ENCODE measurements at places on chromosomes 11 and 22.

DNA sequence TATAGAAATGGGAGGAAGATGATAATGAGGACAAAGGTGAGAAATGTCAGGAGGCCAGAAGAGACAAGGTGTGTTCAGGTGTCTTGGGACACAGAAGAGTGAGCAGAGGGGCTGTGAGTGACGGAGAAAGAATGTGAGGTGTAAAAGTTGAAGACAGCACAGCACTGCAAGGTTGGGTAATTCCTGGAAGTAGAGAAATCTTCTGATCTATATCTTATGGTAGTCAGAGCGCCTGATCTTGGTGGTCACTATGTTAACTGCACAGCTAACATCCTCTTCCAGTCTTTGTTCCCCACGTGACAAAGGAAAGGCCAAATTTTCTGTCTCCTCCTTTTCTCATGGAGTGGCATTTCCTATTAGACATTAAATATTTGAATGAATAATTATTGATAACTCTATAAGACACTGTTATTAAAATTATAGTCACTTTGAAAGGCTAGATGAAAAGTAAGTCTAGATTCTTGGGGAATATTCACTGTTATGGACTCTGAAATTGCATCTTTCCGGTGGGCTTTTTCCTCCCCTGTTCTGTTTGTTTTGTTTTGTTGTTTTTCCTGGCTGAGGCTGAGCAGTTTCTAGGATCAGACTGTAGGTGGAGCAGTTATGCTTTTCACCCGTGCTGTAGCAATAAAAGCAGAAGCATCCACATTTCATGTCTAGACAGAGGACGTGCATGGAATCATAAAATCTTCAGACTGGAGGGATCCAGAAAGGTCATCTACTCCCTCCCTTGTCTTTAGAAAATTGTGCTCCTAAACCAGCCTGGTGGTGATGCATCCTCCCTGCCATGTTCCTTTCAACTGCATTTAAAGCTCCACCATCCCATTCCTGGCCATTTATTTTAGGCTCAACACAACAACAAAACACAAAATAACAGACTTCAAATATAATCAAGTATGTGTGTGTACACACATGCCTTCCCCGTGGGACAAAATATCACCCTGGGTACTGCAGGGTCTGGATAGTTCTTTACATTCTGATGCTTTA lies 26.6 kb downstream of the SC5D start:
- DNase-seq: peak; percentile 44

- DNase-seq: no peak
Measured at GRCh38 chr11:12999597-12999996, 9.5 kb upstream of the RASSF10 start.

GRCh38 chr22:18121506-18121905 lies 10.9 kb downstream of the TUBA8 start:
- DNase-seq: no peak

DNA sequence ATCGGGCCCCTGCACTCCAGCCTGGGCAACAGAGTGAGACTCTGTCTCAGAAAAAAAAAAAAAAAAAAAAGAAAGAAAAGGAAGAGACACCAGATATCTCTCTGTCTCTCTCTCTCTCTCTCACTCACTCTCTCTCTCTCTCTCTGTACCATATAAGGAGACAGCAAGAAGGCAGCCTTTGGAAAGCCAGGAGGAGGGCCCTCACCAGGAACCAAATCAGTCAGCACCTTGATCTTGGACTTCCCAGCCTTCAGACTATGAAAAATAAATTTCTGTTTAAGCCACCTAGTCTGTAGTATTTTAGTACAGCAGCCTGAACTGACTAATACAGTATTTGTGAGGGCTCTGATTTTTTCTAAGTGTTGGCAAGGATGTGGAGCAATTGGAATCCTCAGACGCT lies 13.6 kb upstream of the ALDH3B2 start:
- DNase-seq: no peak

- no peak for DNase-seq
Measured at GRCh38 chr11:910044-910588, 494 bp downstream of the CHID1 start.
